Thoracic aorta (tissue), 2 donors: ENCODE measurements at places on chromosomes 12 and 14. TPM values are rescaled to one million over a fixed set of nuclear protein-coding genes. Genes with fewer than 3 reads are reported as not detected.

The RNF212B gene
- not detected for total RNA-seq

The PTCSC3 gene
- total RNA-seq: not detected

The GPD1 gene
- total RNA-seq: 5.0 TPM

The TMEM30B gene
- 46.9 TPM for total RNA-seq

The TMPRSS12 gene
- not detected for total RNA-seq

The RIPK3 gene
- total RNA-seq: 6.8 TPM

The ARG2 gene
- total RNA-seq: 2.8 TPM
